ENCODE measurements at places on chromosomes 16 and 17.

DNA sequence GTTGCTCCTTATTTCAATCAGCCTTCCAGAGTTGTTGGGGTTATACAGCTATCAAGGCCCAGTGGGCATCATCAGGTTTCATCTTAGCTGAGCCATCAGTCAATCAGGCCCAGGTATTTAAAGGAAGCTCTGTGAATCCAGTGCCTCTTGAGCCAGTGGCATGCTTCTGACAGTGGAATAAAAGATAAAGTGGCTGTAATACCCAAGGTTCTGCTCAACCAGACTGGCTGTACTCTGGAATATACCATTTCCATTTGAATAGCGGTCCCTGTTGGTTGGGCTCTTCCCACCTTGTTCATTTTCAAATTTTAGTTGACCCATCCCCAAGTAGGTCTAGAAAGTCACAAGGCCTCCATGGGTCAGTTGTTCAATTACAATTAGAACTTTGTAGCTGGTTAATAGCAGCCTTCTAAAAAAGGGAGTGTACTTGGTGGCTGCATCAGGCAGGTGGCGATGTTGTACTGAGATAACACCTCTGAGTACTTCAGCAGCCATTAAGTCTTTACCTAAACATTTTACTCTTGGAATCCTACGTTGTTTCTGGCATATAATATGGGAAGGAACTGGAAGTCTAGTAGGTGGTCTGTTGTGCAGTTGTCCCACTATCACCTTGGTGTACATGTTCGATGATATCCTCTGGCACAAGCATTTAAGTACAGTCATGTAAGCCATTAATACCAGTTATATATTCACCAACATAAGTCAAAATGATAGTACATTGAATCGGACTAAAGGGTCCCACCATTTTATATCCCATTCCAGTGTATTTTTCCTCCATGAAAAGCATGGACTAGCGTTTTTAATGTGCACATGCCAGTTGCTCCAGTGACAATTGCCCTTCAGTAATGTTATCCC is 294.1 kb downstream of the BCAS3 start:
- peak; percentile 45 for DNase-seq

GRCh38 chr17:41617698-41618097 is 5.1 kb upstream of the KRT16 start:
- DNase-seq, result no peak

GRCh38 chr16:86898386-86898785 is 320.0 kb downstream of the FOXL1 start:
- DNase-seq, result no peak

GRCh38 chr16:89341697-89342694 is 124.5 kb downstream of the ZNF778 start:
- peak; percentile 44 for DNase-seq

DNA sequence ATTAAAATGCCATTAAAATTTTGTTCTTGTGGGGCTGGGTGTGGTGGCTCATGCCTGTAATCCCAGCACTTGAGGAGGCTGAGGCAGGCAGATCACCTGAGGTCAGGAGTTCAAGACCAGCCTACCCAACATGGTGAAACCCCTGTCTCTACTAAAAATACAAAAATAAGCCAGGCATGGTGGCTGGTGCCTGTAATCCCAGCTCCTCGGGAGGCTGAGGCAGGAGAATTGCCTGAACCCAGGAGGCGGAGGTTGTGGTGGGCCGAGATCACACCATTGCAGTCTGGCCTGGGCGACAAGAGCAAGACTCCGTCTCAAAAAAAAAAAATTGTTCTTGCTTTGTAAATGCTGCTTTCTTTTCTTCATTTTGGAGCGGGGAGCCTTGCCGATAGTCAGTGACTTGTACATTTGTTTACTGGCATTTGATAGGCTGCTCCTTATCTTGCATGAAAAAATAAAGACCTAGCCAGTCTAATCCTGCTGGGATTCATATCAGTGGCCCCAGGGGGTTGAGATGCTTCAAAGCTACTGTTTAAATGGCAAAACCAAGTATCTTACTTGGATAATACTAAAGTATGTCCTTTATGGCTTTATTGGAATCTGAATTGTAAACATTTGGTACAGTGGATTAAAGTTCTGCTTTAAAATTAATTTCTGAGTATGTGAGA is 3.3 kb upstream of the CLTC start:
- no peak for DNase-seq

- DNase-seq, result no peak
These were observed 75.8 kb upstream of the CNTNAP4 start for GRCh38 chr16:76201385-76201784.

DNA sequence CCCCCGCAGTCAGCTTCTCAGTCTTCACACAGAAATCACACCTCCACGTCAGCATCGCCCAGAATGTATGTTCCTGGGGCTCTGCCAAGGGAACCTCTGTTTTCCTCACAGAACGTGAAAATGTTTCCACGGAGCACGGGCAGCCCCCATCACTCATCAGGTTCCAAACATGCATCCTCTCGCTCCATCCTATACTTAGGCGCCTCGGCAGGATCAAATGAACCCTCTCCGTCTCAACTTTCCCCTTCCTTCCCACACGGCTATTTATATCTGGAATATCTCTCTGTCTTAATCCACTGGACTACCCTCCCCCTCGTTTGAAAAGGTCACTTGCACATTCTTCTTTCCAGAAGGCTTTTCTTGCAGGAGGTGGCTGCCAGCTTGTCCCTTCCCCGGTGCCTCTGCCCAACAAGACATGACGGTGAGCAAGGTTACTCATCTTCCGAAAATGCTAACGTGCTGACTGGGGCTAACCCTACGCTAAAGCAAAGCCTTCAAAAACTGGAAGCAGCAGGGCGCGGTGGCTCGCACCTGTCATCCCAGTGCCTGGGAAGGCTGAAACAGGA is 21.6 kb downstream of the NXN start:
- no peak for DNase-seq

GRCh38 chr17:74729368-74729767 is 7.7 kb upstream of the RAB37 start:
- no peak for DNase-seq

DNA sequence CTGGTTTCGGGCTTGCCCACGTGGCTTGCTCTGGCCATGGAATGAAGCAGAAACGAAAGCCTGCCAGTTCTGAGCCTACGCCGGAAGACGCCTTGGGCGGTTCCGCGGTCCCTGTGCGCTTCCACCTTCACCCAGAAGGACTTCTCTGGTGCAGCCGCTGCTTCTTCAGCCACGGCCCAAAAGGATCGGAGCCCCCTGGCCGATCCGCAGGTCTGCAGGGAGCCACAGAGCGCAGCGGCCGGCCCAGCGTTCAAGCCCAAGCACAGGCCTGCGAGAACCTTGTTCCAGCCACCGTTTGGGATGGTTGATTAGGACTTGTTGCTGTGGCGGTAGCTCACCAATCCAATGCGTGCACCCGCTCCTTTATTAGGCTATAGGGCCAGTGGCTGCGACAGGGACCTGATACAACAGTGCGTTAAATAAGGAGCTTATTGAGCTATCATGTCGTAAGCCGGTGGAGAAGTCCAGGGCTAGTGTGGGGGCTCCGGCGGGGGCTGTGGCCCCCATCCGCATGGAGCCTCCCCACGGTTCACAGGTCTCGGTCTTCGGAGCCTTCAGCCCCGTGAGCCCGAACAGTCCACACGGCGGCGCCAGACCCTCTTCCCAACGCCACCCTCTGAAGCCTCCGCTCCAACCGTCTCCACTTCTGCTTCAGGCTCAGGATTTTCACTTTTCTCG is 10.2 kb upstream of the MPP2 start:
- DNase-seq, result peak; percentile 52

DNA sequence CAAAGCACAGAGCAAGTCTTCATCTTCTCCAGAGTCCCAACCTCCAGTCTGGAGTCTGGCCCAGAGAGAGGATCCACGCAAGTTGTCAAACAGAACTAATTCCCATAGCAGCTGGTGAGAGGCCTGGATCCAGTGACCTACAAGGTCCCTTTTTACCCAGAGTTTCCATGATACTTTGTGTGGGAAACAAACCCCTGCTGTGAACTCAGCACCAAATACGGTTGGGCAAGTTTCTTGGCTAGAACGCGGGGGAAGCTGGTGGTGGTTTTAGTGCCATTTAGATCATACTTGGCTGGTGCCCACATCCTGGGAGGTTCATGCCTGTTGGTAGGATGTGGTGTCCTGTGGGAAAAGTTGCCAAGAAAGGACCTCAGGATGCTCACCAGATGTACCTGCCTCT is 18.1 kb downstream of the TMC7 start:
- no peak for DNase-seq

DNA sequence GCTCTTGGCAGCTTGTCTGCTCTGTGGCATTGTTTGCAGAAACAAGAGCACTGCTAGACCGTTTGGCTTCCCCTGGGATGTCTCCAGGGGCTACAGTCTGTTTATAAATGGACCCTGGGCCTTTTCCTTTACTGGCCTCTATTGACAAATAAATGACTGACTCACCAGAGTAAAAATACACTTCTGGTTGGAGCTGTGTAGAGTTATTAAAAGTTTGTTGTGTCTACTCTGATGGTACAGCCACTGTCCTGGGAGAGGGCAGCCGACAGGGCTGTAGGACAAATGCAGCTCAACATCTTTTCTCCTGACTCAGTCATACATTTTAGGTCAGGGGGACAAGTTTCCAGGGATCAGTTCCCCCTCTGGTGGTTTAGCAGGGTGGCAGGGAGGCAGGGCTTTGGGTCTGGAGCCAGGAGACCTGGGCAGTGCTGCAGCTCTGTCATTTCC is 30.0 kb downstream of the FOXL1 start:
- no peak for DNase-seq

DNA sequence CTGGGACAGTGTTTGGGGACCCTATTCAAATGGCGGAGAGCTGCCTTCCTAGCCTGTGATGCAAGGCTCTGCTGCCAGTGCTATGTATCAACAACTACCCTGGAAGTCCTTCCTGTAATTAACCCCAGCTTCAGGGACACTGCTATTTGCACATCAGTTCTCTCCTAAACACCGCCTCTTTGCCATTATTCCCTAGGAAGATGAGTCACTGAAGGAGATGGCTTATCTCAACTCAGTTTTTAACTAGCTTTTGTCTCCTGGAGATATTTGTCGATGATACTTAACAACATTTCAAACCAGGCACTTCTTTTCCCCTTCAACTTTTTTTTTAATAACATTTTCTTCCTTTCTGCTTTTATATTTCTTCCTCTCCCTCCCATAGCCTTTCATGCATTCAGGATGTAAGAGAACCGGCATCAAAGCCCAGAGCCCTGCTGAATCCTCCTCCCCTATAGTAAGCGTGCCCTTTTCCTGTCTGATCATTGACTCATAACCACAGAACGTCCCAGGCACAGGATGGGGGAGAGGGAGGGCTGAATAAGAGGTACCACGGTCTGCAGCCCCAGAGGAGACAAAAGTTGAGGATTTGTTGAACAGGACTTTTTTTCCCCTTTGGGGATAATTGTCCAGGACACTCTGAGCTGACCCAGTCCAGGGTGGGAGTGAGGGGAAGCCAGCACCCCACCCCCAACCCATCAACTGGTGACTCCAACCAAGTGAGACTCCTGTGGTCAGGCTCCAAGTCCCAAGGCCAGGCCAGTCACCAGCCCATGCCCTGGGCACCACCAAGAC is 387.8 kb upstream of the SALL1 start:
- DNase-seq, result no peak

DNA sequence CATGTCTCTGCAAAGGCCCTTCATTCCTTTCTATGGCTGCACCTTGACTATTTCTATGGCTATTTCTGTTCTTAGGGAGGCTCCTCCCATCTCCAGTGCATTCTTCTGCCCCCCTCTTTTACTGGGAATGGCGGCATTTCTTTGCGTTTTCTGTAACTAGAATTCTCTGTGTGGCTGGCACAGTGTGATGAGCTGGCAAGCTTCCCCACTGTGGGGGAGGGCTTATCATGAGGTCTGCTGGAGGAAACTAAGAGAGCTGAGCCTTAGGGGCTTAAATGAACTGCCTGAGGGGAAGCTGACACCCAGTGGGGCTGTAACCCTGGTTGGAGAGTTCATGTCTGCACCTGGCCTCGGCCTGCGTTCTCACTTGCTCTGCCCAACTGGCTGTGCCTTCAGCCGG is 1.5 kb upstream of the CARD14 start:
- no peak for DNase-seq

- no peak for DNase-seq
These were observed 113.2 kb upstream of the LHX1 start for GRCh38 chr17:36823850-36824677.

DNA sequence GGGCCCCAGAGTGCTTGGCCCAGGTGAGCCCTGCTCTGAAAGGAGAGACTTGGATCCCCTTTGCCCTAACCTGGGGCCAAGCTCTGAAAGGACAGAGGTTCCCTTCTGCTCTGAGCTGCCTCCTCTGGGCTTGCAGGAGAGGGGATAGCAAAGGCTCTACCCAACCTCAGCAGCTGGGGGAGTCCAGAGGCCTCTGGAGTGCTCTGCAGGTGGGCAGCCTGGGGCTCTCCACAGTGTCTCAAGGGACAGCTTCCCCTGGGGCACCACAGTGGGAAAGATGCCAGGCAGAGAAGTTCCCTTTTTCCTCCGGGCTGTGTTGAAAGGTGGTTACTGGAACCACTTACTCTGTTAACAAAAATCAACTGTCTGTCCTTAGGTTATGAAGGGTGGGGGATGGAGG is 48.2 kb upstream of the MGAT5B start:
- DNase-seq, result no peak

DNA sequence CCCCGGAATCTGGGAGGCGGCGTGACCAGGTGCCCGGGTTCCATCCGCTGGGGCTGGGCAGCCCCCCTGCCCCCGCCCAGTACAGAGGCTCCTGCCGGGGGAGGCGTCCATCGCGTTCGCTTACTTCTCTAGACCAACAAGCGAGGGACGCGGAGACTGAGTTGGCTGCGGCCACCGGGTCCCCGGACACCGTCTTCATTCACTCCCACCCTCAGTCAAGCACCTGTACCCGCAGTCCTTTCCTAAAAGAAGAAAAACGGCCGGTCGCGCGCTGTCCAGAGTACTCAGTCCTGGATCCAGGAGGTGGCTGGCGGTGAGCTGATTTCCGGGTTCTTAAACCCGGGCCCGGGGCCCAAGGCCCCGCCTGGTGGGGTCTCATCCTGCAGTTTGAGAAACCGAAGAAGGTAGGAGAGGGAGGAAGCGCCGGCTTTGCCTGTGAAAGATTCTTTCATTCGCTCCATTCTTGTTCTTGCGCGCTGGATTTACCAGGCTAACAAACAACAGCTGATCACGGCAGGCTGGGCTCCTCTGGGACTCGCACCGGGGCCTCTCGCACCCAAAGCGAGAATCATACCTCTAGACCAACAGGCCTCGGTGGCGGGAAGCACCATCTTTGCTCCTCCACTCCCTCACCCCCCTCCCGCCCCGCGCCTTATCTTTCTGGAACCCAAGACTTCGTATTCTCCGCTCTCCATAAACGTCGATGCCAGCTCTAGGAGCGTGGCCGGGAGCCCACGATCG is 17.4 kb upstream of the OR1F1 start:
- DNase-seq, result no peak

- DNase-seq, result no peak
These were observed 5.2 kb downstream of the RUSF1 start for GRCh38 chr16:31502981-31503380.

GRCh38 chr16:88377961-88378360 is 4.8 kb upstream of the ZNF469 start:
- no peak for DNase-seq

GRCh38 chr17:56966338-56966737 is 5.5 kb upstream of the COIL start:
- no peak for DNase-seq

GRCh38 chr16:25014500-25015147 is 545 bp downstream of the ARHGAP17 start:
- DNase-seq, result peak; percentile 22
